ENCODE measurements at places on chromosomes 6 and 20. TPM values are rescaled to one million over a fixed set of nuclear protein-coding genes. Genes with fewer than 3 reads are reported as not detected.

HLA-DQA1 gene
- total RNA-seq: not detected

CD109 gene
- 1.3 TPM for total RNA-seq

BPI gene
- not detected for total RNA-seq

FAM209B gene
- total RNA-seq: 0.59 TPM

SNAI1 gene
- total RNA-seq: 9.4 TPM

WRNIP1 gene
- total RNA-seq: 50.5 TPM

RPL7L1 gene
- total RNA-seq: 125 TPM

LZTS3 gene
- total RNA-seq: 11.0 TPM

ALDH8A1 gene
- 0.17 TPM for total RNA-seq

LY6G5B gene
- 2.9 TPM for total RNA-seq

MAS1 gene
- under 0.01 TPM for total RNA-seq

MGME1 gene
- total RNA-seq: 42.1 TPM
